ENCODE measurements at places on chromosomes 3 and 15.
A peak's percentile ranks its signal among the peaks of the same experiment; 100 is the strongest.

GRCh38 chr3:31300456-31301443 lies 232.0 kb upstream of the STT3B start:
- no peak for DNase-seq

- DNase-seq, result no peak
These were observed 26.6 kb downstream of the FBLN2 start for GRCh38 chr3:13575459-13576061.

DNA sequence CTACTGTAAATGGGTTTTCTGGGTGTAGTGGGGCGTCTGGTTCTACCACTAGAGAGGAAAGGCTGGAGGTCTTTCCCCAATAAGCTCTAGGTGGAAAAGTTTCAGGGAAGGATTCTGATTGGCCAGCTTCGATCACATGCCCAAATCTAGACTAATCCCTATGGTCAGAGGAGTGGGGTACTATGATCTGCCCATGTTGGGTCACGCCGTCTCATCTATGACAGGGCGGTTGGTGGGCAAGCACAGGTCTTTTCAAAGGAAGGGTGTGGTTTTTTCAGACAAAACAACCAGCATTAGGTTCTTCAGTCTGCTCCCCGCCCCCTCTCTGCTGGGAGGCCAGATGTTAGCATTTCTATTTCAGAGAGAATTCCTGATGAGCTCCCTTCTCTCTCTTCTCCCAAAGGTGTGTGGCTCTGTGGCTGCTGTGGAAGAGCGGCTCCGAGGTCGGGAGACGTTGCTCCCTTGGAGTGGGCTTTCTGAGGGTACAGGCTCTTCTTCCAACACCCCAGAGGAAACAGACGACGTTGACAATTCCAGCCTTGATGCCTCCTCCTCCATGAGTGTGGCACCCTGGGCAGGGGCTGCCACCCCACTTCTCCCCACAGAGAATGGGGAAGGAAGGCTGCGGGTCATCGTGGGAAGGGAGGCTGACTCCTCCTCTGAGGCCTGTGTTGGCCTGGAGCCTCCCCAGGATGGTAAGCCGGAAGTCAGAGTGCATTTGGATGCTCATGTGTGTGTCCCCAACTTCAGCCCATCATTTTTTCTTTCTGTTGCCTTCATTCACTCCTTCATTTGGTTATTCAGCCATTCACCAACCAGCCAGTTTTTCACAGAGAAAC lies 9.7 kb upstream of the TATDN2 start:
- DNase-seq, result no peak

- no peak for DNase-seq
These were observed 103.1 kb downstream of the DGKG start for GRCh38 chr3:186258968-186259367.

DNA sequence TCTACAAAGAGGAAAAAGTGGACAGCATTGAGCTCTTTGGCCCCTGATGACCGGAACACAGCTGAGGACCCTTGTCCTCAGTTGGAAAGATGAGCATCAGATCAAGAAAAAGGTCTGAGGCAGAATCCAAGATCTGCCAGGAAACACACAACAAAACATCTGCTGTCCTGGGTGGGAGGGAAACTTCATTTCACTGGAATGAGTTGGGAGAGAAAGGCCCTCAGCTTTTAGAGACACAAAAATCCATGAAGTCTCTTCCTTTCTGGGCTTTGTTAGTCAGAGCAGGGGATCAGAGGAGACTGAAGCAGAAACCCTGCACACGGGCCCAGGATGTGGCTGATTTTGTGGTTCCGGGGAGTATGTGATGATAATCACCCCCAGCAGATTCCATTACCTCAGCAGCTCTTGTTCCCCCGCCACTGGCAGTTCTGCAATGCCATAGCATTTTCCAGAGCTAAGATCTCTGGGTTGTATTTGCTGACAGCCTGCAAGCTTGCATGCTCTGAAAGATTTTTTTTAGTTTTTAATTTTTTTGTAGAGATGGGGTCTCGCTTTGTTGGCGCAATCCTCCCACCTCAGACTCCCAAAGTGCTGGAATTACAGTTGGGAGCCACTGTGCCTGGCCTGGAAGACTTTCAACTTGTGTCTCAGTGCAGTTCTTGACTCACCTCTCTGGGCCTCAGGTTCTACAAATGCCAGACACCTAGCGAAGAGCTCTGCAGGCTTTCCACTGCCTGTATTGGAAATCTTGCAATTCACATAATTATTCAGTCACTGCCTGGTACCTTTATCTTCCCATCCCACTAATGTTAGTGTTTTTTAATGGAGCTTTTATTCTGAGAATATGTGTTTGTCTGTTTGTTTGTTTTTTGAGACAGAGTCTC lies 5.8 kb upstream of the TATDN2 start:
- DNase-seq, result peak; percentile 32

DNA sequence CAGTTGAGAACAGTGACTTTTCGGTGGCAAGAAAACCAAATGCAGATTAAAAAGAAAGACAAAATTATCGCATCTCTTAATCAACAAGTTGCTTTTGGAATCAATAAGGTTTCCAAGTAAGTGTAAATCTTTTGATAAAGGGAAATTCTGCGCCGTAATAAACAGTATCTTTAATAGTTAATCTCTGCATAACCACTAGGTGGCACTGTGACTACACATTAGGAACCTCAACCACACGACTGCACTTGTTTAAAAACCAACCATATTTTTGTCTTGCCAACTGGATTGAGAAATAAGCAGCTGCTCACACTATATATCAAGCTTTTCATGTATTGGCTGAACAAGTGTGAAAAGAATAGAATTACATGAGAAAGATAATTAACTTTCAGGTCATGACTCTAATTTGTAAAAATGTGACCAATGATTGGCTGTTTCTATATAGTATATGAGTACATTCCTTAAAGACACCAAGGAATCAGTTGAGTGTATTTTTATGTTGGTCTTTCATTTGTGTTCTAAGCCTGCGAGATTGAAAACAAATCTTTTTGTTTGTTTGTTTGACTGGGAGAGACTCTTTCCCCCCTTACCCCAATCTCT lies 72.7 kb downstream of the DZIP3 start:
- DNase-seq, result peak; percentile 41

DNA sequence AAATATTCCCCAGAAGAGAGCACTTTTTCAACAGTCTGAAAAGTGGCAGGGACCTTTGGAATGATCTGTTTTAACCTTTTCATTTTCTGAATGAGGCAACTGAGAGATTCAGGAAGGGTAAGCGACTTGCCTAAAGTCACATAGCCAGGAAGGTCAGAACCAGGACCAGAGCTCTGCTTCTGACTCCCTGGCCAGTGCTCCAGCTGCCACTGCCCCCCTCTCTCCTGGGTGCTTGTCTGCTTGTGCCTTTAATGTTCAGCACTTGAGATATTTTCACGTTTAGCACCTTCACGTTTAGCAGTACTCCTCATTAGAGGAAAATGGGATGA lies 68.3 kb downstream of the SMAD3 start:
- no peak for DNase-seq

GRCh38 chr3:77052051-77052501 lies 12.2 kb downstream of the ROBO2 start:
- DNase-seq, result no peak

All from kidney epithelial cell (primary cell).